ENCODE measurements at places on chromosomes 2 and 18.

- DNase-seq, result no peak
Observed at GRCh38 chr2:235073868-235074413, 122.1 kb downstream of the SH3BP4 start.

GRCh38 chr2:85865539-85866164 is 23.1 kb downstream of the ST3GAL5 start:
- no peak for DNase-seq

GRCh38 chr2:63652652-63652985 is 63.9 kb downstream of the MDH1 start:
- no peak for DNase-seq

DNA sequence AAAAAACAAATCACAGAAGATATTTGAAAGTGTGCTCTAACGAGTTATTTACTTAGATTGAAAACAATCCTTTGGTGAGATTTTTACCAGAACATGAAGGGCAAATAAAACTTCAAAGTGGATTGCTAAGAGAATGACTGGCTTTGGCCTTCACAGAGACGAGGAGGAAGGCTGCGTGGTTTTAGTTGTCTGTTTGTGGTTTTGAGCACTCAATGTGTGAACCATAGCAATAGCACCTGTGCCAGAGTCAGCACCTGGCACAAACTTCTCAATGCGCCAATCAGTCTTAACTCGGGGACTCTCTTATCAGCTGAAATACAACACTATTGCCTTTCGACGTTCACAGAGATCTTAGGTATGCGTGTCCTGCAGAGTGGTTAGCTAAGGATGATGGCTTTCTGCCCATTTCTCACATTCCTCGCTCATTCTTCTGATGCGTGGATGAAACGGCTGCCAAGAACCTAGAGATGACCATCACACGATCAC is 70.0 kb downstream of the MBP start:
- DNase-seq, result no peak

GRCh38 chr2:236526455-236527158 is 43.0 kb upstream of the ACKR3 start:
- no peak for DNase-seq

GRCh38 chr18:61080954-61081528 is 252.2 kb upstream of the CDH20 start:
- no peak for DNase-seq

DNA sequence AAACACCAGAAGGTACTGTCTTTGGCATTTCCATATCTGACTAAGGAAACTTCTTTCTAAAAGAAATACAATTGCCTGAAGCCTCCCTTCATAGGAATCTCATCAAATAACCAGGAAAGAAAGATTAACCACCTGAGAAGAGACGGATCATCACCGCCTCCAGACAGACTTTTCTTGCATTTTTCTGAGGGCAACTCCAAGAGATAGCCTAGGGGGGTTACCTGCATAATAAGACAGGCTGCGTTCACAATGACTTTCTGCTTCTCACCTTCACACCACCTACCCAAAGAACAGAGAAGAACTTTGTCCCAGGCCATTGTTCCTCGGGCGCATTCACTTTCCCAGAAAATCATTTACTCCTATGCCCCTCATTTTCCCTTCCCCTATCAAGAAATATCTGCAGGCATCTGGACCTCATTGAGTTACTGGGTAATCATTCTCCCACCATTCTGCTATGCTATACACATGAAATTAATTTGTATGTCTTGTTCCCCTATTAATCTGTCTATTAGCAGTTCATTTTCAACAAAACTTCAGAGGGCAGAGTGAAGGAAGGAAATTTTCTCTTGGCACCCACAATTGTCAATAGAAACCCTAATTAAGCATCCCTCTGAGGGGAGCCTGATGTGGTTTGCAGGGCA is 8.3 kb upstream of the POMC start:
- no peak for DNase-seq

DNA sequence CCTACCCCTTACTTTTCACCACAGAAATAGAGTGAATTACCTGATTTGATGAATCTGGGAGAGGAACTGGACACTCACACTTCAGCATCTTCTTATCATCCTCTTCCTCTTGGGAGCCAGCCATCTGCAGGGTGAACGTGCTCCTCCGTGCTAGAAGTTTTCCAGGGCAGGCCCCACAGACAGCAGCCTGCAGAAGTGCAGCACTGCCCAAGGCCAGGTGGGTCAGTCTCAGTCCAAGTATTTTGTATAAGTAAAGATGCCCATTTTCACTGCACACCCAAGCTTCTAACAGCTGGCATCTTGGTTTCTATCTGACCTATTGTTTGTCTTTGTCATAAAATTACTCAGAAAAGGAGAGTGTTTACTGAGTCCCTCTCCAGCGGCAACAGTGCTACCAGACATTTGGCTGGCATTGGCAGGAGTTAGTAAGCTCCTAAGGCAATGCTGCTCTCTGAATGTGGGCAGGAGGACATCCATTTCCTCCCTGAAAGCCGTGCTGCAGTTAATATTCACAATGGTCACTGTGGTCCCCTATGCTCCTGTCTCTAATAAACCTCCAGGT is 222.6 kb upstream of the CTAGE1 start:
- no peak for DNase-seq

DNA sequence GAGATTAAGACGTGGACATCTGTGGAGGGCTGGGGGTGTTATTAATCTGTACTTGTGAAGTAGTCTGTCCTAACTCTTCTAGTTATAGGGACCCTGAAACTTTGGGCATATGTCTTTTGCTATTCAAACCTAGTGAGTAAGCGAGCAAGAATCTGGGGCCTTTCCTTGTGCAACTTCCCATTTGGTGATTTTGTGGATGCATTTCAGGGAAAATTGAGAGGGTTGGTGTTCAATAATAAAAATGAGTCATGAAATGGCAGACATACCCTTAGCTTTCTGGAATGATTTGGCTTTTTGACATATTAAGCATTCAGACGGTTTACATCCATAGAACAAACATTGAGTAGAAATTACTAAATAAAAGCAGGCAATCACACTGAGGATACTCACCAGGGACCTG is 17.0 kb downstream of the COL4A4 start:
- DNase-seq, result no peak

GRCh38 chr18:47215554-47216138 is 35.8 kb downstream of the SKOR2 start:
- DNase-seq, result peak; percentile 76

- DNase-seq, result no peak
Observed at GRCh38 chr18:46587600-46587999, 69.4 kb downstream of the LOXHD1 start.

GRCh38 chr2:127536707-127537541 is 1.4 kb downstream of the MYO7B start:
- DNase-seq, result no peak

GRCh38 chr2:70683455-70683854 is 84.5 kb downstream of the ADD2 start:
- no peak for DNase-seq

GRCh38 chr2:46555011-46555410 is 75.6 kb downstream of the TMEM247 start:
- DNase-seq, result peak; percentile 51

GRCh38 chr18:63894106-63894772 is 6.7 kb downstream of the SERPINB2 start:
- no peak for DNase-seq

DNA sequence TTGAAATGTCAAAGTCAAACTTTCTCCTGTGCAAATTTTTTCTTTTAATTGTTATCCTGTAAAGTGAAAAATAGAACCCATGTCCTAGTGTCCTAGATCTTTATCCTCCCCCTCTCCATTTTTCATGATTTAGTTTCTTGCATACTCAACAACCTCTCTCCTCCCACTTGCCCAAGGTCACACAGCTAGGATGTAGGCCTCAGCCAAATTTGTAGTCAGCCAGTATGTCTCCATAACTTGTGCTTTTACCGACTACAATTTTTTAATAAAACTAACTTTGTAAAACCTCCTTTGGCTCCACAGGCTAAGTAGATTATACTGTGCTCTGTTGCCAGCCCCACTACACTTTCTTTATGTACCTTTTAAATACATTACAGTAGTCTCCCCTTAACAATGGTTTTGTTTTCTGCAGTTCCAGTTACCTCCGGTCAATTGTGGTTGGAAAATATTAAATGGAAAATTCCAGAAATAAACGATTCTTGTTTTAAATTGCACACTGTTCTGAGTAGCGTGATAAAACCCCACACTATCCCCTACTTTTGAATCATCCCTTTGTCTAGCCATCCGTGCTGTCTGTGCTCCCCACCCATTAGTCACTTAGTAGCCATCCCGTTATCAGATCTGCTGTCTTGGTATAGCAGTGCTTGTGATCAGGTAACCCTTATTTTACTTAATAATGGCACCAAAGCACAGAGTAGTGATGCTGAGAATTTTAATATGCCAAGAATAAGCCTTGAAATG is 22.8 kb downstream of the GULP1 start:
- DNase-seq, result peak; percentile 2

- no peak for DNase-seq
Observed at GRCh38 chr2:112321375-112322320, 46.3 kb downstream of the ZC3H6 start.

- no peak for DNase-seq
Observed at GRCh38 chr2:99691926-99692325, 202.1 kb upstream of the REV1 start.

DNA sequence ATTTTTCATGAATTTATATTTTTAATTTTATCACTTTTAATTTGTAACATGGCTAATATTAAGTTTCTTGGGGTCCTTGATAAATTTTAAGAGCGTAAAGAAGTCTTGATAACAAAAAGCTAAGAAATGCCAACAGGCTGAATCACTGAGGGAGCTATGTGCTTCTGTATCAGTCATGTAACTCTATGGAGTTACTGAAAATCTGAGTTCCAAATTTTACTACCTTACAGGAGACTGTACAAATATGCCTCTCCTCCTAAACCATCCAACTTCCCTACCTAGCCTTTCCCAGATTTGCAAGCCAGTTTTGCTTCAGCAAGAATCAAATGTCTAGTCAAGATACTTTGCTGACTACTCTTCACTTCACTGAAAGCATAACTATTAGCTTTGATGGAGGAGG is 35.7 kb downstream of the FEZ2 start:
- no peak for DNase-seq

DNA sequence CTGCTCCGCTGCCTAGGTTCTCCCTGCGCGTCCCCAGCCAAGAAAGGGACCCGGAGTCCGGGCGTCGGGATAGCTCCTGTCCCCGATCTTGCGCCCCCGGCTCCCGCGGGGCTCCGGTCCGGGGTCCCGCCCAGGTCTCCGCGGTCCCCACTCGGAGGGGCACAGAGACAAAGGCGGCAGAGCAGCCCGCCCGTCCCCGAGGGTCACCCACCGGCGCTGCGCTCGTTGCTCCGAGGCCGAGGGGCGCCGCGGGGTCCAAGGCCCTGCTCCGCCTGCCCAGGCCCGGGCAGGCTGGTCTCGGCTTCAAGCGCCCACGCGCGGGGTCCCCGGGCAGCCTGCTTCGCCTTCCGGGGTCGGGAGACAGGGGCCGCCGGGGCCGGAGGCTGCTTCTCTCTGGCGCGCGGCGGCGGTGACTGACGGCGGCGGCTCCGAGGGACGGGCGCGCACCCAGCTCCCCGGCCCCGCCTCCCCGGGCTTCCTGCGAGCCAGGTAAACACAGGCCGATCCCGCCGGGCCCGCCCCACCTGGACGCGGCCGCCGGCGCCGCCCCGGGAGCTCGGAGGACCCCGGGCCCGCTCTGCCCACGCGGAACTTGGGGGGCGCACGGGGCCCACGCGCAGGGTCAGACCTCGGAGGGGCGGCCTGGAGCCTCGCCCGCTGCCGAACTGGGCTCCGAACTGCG is at the start of gene MBP:
Gene MBP, minus strand, starts transcription at position 415 of the 682 bp plus-strand sequence. CDS start 27,522 bp downstream, outside the sequence.
- DNase-seq, result peak; percentile 73

GRCh38 chr2:119574108-119574815 is 30.0 kb downstream of the CFAP221 start:
- DNase-seq, result no peak

- no peak for DNase-seq
Observed at GRCh38 chr2:95278637-95279225, 4.5 kb downstream of the PROM2 start.

DNA sequence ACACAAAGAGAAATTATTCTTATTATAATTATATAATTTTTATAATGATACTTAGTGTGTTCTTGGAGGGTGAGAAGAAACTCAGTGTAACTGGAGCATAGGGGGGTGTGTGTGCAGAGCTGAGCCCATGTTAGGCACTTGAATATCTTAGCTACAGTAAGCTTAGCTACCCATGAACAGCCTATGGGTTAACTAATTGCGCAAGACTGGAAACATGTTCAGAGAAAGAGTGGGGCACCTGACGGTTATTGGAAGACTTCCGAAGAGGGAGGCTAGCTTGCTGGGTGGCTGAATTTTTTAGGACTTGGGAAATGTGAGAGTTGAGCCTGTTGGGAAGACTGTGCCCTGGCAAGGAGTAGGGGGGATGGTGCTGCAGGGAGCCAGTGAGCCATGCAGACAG is 229.2 kb downstream of the SLC4A3 start:
- DNase-seq, result no peak

GRCh38 chr18:65606551-65607130 is 144.2 kb upstream of the CDH7 start:
- no peak for DNase-seq

DNA sequence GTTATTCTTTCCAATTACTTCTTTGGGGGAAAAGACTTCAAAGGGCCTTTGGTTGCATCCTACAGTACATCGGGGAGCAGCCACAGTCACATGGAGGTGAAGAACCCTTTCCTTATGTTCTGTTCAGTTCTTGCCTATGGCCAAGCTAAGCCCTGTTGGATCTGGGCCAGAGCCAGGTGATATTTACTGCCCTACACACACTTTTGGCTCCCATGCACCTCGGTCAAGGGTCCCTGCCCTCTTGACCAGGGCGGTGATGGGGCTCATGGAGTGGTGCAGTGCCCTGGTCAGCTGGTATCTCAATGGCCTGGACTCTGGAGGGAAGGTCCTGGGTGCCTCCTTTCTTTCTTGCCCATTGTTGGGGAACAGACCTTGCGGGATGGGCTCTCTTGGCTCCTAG is 98.7 kb downstream of the VAPA start:
- DNase-seq, result no peak

DNA sequence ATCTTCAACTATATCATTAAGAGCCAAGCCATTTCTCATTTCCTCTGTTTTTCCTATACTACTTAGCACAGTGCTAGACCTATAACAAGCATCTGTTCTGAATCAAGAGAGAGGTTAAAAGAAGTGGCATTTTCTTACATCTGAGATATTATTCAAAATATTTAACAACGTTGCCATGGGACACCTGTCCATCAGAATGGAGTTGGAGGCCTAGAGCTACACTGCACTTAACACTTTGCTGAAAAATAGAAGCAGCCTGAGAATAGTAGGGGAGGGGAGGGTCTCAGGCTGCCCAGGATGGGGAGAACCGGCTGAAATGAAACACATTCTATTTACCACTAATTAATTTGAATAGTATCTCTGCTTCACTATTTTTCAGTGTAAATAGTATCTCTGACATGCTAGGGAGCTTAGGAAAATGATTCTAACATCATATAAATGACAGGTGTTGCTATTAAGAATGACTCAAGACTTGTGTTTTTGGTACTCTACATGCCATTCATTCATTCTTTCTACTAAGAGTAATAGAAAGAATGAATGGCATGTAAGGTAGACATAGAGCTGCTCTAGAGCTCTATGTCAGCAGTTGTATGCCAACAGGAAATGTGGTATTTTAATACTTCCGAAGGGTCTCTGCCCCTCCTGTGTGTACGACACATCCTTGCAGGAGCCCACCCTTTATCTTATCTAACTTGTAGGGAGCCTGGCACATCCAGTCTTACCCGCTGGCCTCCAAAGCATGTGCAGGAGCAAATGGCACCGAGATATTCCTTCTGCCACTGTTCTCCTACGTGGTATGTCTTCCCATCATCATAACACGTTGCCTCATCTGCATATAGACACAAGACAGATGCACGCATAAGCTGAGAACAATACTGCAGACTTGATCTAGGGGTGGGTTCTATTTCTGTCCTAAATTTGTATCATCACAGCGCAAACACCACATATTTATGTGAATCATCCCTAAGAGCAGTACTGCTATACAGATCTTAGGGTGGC is 52.6 kb downstream of the ATIC start:
- DNase-seq, result no peak

GRCh38 chr2:144268036-144268678 is 251.8 kb downstream of the ZEB2 start:
- no peak for DNase-seq

Measured in neural progenitor cell (in vitro differentiated cells).